ENCODE measurements at places on chromosomes 2 and 18. TPM values are rescaled to one million over a fixed set of nuclear protein-coding genes. Genes with fewer than 3 reads are reported as not detected.

DNA sequence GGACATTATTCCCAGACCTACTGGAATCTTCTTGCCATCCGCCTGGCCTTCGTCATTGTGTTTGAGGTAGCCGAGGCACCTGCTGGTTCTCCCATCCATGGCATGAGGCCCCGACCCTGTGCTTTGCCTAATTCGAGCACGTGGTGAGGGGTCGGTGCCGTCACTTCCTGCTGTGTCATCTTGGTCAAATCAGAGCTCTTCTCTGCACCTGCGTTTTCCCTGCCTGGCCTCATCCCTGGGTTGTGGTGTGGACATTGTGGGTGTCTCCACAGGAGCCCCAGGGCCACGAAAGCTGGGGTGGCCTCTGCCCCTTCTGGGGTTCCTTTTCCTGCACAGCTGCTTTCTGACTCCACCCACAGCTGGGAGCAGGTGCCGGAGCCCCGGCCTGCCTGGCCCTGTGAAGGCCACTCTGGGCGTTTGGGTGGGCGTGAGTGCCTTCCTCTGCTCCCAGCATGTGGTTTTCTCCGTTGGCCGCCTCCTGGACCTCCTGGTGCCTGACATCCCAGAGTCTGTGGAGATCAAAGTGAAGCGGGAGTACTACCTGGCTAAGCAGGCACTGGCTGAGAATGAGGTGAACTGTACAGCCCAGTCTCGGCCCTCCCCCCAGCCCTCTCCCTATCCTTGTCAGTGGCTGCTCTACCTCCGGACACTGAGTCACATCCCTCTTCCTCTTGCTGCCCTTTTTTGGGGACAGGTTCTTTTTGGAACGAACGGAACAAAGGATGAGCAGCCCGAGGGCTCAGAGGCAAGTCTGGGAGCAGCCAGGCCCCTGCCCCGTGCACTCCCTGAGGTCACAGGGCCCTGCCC, 34.9 kb downstream of the ANO7 start:
- no peaks in the 10 kb centered on the region for H3K27me3 ChIP-seq
- no peak overlapping the region for H3K4me3 ChIP-seq
- H3K27ac ChIP-seq: no peak overlapping the region
- peaks cover 19% of the 10 kb centered on the region for H3K36me3 ChIP-seq

The KLHL29 gene
- total RNA-seq: 18.8 TPM

The PLGLB2 gene
- total RNA-seq: not detected

DNA sequence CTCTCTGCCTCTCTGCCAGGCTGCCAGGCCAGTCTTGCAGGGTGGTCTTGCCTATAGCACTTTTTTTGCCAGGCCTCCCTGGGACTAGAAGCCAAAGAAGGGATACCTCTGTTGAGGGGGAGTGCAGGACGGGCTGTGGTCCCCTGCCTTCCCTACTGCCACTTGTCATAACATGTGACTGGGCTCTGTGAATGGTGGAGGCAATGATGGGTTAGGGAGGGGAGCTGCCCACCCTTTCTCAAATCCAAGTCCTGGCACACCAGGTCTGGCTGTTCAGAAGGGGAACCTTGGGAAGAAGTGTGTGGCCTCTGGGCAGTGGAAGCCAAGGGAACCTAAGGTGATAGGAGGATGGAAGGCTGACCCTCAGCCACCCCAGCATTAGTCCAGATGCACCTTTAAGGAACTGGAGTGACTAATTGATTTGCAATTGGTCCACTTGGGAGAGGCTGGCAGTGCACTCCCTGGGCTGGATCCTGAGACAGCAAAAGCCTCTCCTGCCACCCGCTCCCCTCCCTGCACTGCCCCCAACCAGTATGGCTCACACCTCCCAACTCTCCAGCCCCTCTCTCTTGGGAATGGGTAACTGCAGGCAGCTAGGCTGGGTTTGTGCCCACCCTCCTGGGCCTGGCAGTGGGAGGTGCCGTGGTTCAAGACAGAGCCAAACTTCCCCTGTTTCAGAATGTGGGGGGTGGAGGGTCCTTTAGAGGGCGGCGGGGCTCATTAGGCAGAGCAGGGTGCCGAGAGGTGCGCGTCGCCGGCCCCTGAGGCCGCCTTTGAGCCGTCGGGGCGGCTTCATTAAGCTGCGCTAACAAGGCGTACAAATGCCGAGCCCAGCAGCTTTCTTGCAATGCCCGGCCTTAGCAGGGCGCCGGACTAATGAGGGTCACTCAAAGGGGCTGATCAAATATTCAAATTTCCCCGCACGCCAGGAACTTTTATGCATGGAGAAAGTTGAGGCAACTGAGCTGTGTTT, 4.5 kb upstream of the SIX3 start:
- peaks cover 95% of the 10 kb centered on the region for H3K27me3 ChIP-seq
- no peak overlapping the region for H3K27ac ChIP-seq
- DNase-seq: peak; percentile 3
- peaks cover 54% of the 10 kb centered on the region for H3K4me1 ChIP-seq
- H3K36me3 ChIP-seq: no peaks in the 10 kb centered on the region

The GULP1 gene
- total RNA-seq: 56.1 TPM

The MTLN gene
- total RNA-seq: 135 TPM

DNA sequence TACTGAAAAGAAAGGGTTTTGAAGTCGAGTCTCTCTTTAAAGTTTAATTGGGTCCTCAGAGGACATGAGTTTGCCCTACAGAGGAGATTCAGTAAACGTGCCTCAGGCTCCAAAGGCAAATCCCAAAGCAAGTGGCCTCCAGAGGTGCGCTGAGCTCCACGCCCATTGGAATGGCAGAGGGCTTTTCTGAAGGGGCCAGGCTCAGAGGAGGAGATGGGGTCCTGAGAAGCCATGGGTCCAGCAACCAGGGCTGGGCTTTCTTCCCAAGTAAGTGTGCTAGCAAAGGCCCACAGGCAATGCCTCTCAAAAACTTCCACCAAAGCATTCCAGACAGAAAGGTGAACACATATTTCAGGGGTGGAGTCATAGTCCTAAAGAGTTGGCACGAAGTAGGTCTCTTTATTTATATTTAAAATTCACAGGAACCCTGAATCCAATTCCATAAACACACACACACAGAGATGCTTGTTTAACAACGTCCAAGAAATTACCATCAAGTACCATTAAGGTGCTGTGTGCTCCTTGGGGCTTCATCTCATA, 93.0 kb upstream of the SH3BP4 start:
- DNase-seq: no peak
- H3K36me3 ChIP-seq: no peaks in the 10 kb centered on the region
- no peak overlapping the region for H3K27ac ChIP-seq
- no peaks in the 10 kb centered on the region for H3K27me3 ChIP-seq

GRCh38 chr2:36170805-36171204, 184.8 kb upstream of the CRIM1 start:
- H3K4me3 ChIP-seq: no peak overlapping the region
- no peaks in the 10 kb centered on the region for H3K27me3 ChIP-seq
- DNase-seq: no peak
- H3K36me3 ChIP-seq: no peaks in the 10 kb centered on the region
- no peaks in the 10 kb centered on the region for H3K4me1 ChIP-seq
- H3K27ac ChIP-seq: no peak overlapping the region

DNA sequence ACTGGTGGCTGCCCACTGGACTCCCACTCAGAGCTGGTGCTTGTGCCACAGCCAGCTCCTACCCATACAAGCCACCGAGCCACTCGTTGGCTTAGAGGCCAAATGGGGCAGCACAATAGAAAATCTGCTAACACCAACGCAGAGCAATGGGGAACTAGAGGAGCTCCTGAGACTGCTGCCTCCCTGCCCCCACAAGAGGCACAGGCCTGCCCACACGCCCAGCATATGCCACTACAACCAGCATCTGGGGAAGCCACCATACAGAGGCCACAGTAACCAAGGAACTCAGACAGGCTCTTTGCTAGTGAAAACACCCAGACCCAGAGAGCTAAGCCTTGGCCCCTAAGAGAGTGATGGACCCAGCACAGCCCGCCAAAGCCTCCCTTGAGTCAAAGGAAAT, 231.2 kb upstream of the RAB6C start:
- H3K27ac ChIP-seq: no peak overlapping the region
- H3K36me3 ChIP-seq: no peaks in the 10 kb centered on the region
- DNase-seq: no peak
- H3K27me3 ChIP-seq: no peaks in the 10 kb centered on the region
- no peak overlapping the region for H3K4me3 ChIP-seq
- no peaks in the 10 kb centered on the region for H3K4me1 ChIP-seq

GRCh38 chr2:174599310-174599921, 1.8 kb upstream of the WIPF1 start:
- H3K4me1 ChIP-seq: peaks cover 29% of the 10 kb centered on the region
- H3K27ac ChIP-seq: peak overlapping the region; percentile 12
- H3K4me3 ChIP-seq: no peak overlapping the region
- H3K36me3 ChIP-seq: no peaks in the 10 kb centered on the region
- no peak for DNase-seq
- no peaks in the 10 kb centered on the region for H3K27me3 ChIP-seq

The LHCGR gene
- not detected for total RNA-seq

The DUSP19 gene
- total RNA-seq: 6.9 TPM

GRCh38 chr18:12837747-12838146, 46.3 kb downstream of the PTPN2 start:
- no peak for DNase-seq
- no peaks in the 10 kb centered on the region for H3K27me3 ChIP-seq
- no peaks in the 10 kb centered on the region for H3K4me1 ChIP-seq
- no peaks in the 10 kb centered on the region for H3K36me3 ChIP-seq

GRCh38 chr2:23425885-23426262, 40.9 kb downstream of the KLHL29 start:
- H3K27ac ChIP-seq: peak overlapping the region; percentile 77
- no peak overlapping the region for H3K4me3 ChIP-seq
- DNase-seq: no peak
- no peaks in the 10 kb centered on the region for H3K27me3 ChIP-seq

- no peak for DNase-seq
- H3K27ac ChIP-seq: no peak overlapping the region
- no peaks in the 10 kb centered on the region for H3K4me1 ChIP-seq
- H3K36me3 ChIP-seq: no peaks in the 10 kb centered on the region
- H3K27me3 ChIP-seq: no peaks in the 10 kb centered on the region
- no peak overlapping the region for H3K4me3 ChIP-seq
These were observed 890 bp upstream of the SLC4A3 start for GRCh38 chr2:219626540-219626939.

- no peaks in the 10 kb centered on the region for H3K27me3 ChIP-seq
- no peaks in the 10 kb centered on the region for H3K4me1 ChIP-seq
- no peaks in the 10 kb centered on the region for H3K36me3 ChIP-seq
- no peak for DNase-seq
- no peak overlapping the region for H3K27ac ChIP-seq
These were observed 12.2 kb upstream of the YPEL5 start for GRCh38 chr2:30134582-30134981.

- H3K27me3 ChIP-seq: no peaks in the 10 kb centered on the region
- H3K36me3 ChIP-seq: no peaks in the 10 kb centered on the region
- no peak overlapping the region for H3K4me3 ChIP-seq
- no peaks in the 10 kb centered on the region for H3K4me1 ChIP-seq
- H3K27ac ChIP-seq: no peak overlapping the region
- no peak for DNase-seq
These were observed 276.7 kb downstream of the DSEL start for GRCh38 chr18:67239826-67240225.

The DNER gene
- total RNA-seq: 10.0 TPM

GRCh38 chr2:46988230-46988629, 72.6 kb upstream of the MCFD2 start:
- no peak overlapping the region for H3K4me3 ChIP-seq
- H3K36me3 ChIP-seq: peaks cover 3% of the 10 kb centered on the region

The AGPS gene
- 37.5 TPM for total RNA-seq

The PPP1R1C gene
- not detected for total RNA-seq
